ENCODE measurements at places on chromosomes 12 and 14.

GRCh38 chr12:65612440-65612839, 211.8 kb upstream of the HMGA2 start:
- no peak for DNase-seq

DNA sequence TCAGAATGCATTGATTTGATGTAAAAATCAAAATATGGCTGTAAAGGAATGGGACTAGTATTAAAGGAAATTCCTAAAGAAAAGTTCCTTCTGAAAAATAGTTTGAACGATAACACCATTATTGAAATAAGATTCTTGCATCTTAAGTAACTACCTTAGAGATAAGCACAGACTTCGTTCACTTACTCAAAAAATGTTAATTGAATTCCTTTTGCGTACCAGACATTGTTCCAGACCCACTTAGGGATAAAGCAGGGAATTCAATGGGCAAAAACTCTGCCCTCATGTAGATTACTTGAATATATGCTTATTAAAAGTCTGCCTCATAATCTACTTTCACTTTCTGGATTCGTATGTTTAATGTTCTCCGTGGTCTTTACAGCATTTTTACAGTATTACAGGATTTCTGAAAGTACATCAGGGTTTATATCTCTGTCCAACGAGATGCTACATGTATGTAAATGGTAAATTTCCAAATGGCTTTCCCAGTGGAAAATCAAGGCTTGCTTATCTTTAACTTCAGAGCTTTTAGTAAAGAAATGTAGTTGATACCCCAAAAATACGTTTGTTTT, 213.7 kb downstream of the GXYLT1 start:
- no peak for DNase-seq

- no peak for DNase-seq
Measured at GRCh38 chr12:46671102-46671501, 154.7 kb downstream of the SLC38A4 start.

GRCh38 chr12:129651951-129652350, 251.9 kb downstream of the TMEM132D start:
- DNase-seq, result no peak

DNA sequence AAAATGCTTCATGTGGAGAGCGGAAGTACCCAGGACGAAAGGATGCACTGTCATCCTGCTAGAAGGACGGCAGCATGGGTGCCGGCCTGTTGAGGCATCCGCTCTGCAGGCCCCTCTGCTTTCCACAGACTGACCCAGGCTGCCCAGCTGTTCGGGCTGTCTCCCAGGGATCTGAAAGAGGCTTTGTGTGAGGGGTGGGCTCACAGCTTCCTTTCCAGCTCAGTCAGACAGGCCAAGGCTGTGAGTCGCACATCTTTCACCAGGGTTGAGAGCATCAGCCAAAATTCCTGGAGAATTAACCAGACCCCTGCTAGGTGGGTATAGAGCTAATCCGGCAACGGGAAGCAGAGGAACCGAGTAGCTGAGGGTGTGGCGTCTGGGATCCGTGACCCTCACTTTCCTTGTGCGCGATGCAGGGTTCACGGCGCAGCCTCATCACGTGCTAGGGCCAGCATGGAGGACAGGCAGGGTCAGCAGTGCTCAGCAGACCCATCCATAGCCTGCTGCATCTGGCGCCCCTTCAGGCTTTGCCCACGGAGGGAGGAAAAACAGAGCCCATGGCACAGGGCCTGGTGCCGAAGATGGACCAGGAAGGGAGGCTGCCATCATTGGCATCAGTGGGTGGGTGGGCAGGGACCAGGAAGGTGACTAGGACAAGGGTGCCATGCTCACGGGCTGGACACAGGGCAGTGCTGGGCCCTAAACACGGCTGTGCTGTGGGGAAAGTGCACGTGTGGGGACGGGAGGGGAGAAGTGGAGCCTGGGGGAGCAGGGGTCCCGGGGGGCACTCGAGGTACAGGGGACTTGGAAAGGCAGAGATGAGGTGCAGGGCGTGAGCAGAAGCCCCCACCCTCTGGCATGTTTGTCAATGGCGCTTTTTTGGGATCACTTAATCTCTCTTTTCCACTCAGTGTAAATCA, 9.2 kb upstream of the SIVA1 start:
- no peak for DNase-seq

GRCh38 chr14:65072256-65072655, 30.1 kb downstream of the MAX start:
- no peak for DNase-seq

DNA sequence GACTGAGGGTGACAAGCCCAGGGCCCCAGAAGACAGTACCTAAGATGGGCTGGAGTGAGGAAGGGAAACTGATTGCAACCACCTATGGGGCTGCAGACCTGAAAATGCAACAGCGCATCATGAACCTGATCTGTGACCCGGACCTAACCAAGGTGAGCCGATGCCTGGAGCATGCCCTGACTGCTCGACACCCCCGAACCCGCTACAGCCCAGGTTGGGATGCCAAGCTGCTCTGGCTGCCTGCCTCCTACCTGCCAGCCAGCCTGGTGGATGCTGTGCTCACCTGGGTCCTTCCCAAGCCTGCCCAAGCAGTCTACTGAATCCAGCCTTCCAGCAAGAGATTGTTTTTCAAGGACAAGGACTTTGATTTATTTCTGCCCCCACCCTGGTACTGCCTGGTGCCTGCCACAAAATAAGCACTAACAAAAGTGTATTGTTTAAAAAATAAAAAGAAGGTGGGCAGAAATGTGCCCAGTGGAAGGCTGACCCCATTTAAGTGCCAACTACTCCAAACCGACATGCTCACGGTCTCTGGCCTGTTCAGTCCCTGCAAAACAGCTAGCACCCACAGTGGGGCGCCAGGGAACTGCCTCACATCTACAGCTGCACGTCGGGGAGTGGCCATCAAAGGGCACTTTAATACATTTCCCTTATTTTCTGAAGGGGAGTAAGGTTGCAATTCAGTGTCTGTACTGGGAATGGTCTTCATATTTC, 4.2 kb downstream of the RDH5 start:
- DNase-seq, result peak; percentile 68

DNA sequence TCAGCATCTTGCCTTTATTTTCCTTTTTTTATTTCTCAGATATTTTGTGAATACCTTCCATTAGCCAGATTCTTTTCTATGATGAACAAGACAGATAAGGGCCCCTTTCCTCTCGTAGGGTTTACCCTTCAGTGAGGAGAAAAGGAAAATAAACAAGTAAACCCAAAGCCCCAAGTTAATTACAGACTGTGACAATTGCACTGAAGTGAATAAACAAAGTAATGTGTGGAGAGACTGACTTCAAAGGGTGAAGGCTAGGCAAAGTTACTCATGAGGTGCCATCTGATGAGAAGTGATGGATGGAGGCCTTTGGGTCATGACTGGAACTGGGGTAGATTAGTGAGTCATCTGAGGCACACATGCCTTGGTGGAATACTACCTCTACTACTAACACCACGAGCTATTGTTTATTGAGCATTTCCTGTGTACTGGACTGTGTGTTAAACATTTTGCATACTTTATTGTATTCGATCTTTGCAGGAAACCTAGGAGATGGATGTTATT, 143.4 kb upstream of the PRICKLE1 start:
- DNase-seq, result no peak

DNA sequence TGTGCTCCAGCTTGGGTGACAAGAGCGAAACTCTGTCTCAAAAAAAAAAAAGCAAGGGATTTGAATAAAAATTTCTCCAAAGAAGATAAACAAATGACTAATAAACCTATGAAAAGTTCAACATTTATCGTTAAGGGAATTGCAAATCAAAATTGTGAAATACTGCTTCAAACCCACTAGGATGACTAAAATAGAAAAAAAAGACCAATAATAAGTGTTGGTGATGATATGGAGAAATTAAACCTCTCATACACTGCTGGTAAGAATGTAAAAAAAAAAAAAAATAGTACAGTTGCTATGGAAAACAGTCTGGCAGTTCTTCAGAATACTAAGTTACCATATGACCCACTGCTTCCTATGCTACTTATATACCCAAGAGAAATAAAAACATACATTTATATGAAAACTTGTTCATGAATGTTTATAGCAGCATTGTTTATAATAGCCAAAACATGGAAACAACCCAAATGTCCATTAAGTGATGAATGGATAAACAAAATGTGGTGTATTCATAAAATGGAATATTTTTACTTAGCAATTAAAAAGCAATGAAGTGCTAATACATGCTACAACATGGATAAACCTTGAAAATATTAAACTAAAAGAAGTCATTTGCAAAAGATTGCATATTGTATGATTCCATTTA, 39.4 kb upstream of the TMPRSS12 start:
- DNase-seq, result no peak

GRCh38 chr14:98946940-98947339, 325.1 kb downstream of the BCL11B start:
- no peak for DNase-seq

GRCh38 chr12:74776378-74776777, 238.7 kb downstream of the ATXN7L3B start:
- no peak for DNase-seq

GRCh38 chr12:94980577-94980976, 22.9 kb downstream of the NDUFA12 start:
- no peak for DNase-seq

GRCh38 chr12:54394281-54394719, 9.8 kb upstream of the ZNF385A start:
- DNase-seq, result no peak

- DNase-seq, result no peak
Measured at GRCh38 chr14:92135269-92135668, 13.5 kb downstream of the CPSF2 start.

- peak; percentile 51 for DNase-seq
Measured at GRCh38 chr12:14910090-14910915, 24.6 kb upstream of the MGP start.

Measured in activated naive CD4-positive, alpha-beta T cell treated with anti-CD3 and anti-CD28 coated beads, Interleukin-2, amount 50 U/mL, for 16 hours (primary cell).